ENCODE measurements at places on chromosomes 3 and 15.

DNA sequence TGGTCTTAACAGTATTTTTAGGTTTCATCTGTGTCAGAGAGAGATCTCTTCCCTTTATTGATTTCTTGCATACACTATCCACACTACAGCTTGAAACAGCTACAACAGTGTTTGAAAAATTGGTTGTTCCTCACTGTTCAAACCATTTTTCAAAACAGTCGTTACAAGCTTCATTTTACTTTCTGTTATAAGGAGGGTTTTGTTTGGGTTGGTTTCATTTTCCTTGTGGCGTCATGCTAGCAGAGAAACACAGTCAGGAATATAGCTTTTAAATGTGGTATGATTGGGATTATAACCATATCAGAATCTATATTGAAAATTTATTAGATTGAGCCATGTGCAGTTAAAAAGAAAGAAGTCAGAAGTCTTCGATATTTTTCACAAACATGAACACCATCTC, 400.6 kb downstream of the ZBTB20 start:
- DNase-seq = no peak

- DNase-seq = peak; percentile 78
Observed at GRCh38 chr15:44219073-44219472, 24.0 kb upstream of the FRMD5 start.

GRCh38 chr3:181771120-181771519, 59.4 kb downstream of the SOX2 start:
- no peak for DNase-seq

- peak; percentile 77 for DNase-seq
Observed at GRCh38 chr15:65414841-65415621, 7.7 kb downstream of the IGDCC4 start.

- DNase-seq = no peak
Observed at GRCh38 chr15:84961114-84961452, 20.6 kb upstream of the PDE8A start.

DNA sequence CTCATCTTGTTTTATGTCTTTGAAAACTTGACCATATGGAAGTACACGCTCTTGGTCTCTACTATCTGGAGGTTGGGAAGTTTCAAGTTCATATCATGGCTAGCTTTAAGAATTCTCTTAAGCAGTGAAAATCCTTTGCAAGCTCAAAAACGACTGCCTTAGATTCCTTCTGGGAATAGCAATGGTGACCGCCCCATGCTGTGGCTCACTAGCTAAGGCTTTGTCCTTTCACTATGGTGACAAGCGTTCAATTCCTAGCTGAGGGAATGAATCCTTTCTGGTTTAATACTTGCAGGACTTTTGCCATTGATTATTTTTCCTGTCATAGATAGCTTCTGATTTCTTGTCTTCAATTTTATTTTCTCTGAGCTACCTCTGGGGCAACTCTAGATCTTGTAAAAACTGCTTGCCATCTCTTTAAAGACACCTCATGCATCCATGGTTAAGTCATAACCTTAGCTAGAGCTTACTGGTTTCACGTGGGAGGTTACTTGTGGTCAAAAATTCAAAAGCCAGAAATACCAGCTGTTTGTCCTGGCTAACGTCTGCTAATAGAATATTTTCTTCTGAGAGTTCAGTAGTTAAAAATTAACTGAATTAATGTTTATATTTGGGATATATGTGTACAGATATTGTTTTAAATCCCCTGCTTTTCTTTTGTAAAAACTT, 673.4 kb upstream of the CBLB start:
- DNase-seq = no peak

- DNase-seq = no peak
Observed at GRCh38 chr15:99951511-99951910, 218.3 kb upstream of the LYSMD4 start.

DNA sequence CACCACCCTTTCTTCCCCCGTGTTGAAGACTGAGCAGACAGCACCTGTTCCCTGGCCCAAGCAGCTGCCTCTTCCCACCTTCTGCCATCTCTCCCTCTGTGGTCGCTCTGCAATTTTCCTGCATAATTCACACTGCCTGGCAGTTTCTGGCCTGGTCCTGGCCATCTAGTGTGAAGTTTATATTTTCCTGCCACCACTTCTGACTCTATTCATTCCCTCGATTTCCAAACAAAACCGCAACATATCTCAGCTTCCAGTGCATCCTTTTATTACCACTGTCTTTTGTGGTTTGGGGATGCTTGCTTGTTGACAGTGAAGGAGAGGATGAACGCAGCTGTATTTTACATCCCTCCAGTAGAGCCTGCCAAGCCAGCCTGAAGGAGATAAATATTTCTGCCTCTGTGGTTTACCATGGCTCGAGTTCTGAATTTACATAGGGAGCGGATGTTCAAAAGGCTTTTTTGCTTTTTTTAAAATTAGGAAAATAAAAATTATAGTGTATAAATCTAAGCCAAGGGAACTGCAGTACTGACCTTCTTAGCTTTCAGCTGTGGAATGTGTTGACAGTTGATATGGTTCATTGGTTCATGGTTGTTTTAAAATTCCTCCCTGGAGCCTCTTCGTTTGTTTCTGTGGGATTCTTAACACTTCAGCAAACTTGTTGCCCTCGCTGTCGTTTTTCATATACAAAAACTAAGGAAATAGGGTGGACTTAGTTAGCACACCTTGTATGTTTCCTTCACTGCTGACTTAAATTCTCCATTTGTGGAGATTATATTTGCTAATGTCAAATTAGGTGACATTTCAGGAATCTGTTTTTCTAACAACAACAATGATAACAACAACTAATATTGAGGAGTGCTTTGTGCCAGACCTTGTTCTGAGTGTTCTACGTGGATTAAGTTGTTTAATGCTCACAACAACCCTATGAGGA, 250.5 kb downstream of the ADAMTSL3 start:
- DNase-seq = no peak

GRCh38 chr3:25074149-25074548, 353.9 kb upstream of the RARB start:
- no peak for DNase-seq

GRCh38 chr3:147387885-147388699, 18.3 kb downstream of the ZIC4 start:
- no peak for DNase-seq

- DNase-seq = no peak
Observed at GRCh38 chr3:169969174-169970095, 2.8 kb downstream of the SEC62 start.

DNA sequence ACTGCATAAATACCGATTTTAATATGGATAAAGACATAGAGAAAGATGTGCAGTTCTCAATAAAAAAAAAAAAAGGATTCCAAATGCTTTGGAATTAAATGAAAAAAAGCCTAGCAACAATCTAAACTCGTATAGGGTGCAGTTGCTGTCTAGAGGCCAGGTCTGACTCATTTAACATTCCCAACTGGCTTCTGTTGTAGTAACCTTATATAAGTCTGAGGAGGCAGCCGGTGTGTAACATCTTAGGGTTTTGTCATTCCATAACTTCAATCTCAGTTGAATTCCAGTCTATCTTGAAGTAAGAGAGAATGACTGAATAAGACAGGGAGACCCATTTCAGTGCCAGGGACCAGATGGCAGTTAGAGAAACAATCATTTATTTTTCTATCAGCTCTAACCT, 6.5 kb downstream of the PDCD10 start:
- DNase-seq = no peak

- DNase-seq = no peak
Observed at GRCh38 chr3:134040066-134040465, 10.3 kb upstream of the SLCO2A1 start.

DNA sequence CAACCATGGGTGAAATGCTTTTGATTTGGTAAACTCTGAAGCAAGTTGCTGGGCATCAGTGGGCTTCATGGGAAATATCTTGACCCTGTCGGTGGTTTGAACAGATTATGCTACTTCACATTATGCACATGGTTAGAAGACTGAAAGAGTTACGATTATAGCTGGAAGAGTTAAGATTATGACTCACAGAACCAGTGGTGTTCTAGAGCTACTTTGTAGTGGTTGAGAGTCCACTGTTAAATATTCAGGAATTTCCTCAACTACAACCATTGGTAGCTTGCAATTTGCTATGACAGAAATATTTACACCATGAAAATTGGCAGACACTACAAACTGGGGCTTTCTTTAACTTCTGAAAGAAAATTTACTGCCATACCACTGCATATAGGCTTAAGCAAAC, 99.3 kb downstream of the GADL1 start:
- DNase-seq = no peak

GRCh38 chr3:194505791-194506415, 19.1 kb upstream of the ATP13A3 start:
- DNase-seq = no peak

- no peak for DNase-seq
Observed at GRCh38 chr3:23389089-23389488, 186.0 kb downstream of the UBE2E2 start.

- DNase-seq = no peak
Observed at GRCh38 chr3:21120826-21121225, 630.2 kb downstream of the ZNF385D start.

- DNase-seq = no peak
Observed at GRCh38 chr15:29518442-29518841, 248.8 kb upstream of the NSMCE3 start.

- DNase-seq = no peak
Observed at GRCh38 chr3:73521734-73522336, 102.9 kb downstream of the PDZRN3 start.

DNA sequence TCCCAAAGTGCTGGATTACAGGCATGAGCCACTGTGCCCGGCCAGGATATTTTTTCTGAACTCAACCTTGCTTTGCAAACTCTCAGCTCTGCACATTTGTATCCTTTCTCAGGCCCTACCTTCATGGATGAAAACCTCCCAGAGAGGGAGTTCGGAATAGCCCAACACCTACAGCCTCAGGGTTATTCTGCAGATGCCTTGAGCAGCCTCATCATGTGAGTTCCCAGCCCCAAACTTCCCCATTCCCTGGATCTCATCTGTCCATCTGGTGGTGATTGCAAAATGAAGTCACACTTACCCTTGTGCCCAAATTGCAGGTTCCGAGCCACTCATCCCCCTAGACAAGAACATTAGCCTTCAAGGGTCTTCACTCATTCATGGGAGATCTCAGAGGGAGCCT, 39.9 kb upstream of the KLHL25 start:
- no peak for DNase-seq

- no peak for DNase-seq
Observed at GRCh38 chr3:143885780-143886427, 37.6 kb upstream of the SLC9A9 start.

GRCh38 chr3:64773137-64773536, 85.3 kb upstream of the ADAMTS9 start:
- no peak for DNase-seq

GRCh38 chr3:133998691-133999241, 31.0 kb downstream of the SLCO2A1 start:
- DNase-seq = no peak

- no peak for DNase-seq
Observed at GRCh38 chr3:144380849-144381248, 409.2 kb downstream of the DIPK2A start.

- DNase-seq = peak; percentile 9
Observed at GRCh38 chr3:132721479-132722164, 587 bp downstream of the NPHP3 start.

DNA sequence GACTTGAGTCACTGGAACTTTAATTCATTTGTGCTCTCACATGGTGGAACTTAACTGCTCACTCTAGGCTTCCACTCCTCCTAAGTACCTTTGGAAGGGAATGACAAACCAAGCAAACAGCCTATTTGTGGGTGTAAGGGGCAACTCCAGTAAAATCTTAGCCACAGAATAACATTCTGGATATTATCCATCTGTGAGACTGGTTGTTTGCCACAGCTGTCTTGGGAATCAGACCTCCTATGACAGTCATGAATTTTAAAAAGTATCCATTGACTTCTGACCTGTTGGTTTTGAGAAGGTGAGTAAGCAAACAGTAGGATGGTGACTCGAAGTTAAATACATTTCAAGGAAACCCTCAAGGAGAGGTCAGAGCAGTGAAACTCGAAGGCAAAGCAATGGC, 147.3 kb upstream of the CDIN1 start:
- no peak for DNase-seq

GRCh38 chr3:58041826-58042324, 33.7 kb downstream of the FLNB start:
- no peak for DNase-seq

DNA sequence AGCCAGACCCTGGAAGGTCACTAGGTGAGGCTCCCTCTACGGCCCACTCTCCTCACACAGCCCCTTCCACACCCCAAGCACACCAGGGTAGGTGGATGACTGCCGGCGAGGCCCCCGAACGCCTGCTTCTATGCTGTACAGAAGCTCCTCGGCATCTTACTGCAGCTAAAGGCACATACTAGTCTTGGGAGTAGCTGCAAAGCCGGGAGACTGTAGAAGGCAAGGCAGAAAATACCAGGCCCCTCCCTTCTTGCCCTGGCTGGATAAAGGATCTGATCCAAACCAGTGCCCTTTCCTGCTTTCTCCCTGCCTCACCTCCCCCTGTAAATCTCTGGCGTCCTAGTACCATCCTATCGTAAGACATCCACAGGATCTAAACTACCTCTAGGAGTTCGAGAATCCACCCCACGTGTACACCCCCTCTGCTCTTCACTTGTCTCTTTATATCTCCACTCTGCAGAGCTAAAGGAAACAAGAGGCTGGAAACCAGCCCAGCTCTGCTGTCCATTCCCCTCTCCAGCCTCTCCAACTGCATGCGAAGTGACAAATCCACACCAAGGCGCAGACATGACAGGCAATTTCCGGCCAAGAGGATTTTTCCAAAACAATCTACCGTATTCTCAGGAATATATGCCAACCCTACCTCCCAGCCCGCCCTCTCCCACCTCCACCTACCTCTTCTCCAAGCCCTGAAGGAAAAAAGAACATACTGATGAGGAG, 11.8 kb downstream of the TNK2 start:
- DNase-seq = no peak

DNA sequence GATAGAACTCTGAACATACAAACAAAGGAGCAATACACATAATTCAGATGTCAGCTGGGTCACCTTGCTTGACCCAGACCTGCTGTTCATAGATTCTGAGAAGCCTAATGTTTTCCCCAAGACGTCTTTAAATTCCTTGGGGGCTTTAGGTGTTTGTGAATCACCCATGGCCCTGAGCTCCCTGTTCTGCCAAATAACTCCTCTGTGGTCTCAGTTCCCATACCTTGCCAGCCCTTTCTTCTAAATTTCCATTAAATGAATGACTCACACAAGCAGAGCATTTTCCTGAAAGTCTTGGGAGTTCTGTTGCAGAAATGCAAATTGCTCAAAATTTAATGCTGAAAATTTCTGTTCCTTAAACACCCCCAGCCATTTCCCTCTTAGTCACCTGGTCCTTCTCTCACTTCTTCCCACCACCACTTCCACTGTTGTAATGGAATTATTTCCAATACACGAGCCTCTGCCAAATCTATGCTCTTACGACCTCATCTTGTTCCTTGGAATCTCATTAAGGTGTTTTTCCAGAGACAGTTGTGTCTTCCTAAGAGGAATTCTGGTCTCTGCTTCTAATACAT, 33.4 kb upstream of the PSMD6 start:
- no peak for DNase-seq

Data from NCI-H524 treated with DMSO at 0.1 percent for 48 hours (cell line).